Activated T-cell treated with anti-CD3 and anti-CD28 coated beads for 24 hours (primary cell): ENCODE measurements at places on chromosomes 3 and 15.
A peak's percentile ranks its signal among the peaks of the same experiment; 100 is the strongest.

GRCh38 chr15:92277776-92278175 is 115.9 kb upstream of the ST8SIA2 start:
- peak; percentile 23 for DNase-seq

- DNase-seq = no peak
Observed at GRCh38 chr15:61444585-61444984, 215.5 kb upstream of the RORA start.

GRCh38 chr15:64503197-64503596 is 42.8 kb downstream of the ZNF609 start:
- no peak for DNase-seq

GRCh38 chr3:27713435-27714145 is 8.5 kb downstream of the EOMES start:
- DNase-seq = no peak

GRCh38 chr15:89163271-89164055 is 57.9 kb downstream of the RLBP1 start:
- no peak for DNase-seq

- DNase-seq = no peak
Observed at GRCh38 chr3:65706776-65707568, 331.7 kb downstream of the MAGI1 start.

DNA sequence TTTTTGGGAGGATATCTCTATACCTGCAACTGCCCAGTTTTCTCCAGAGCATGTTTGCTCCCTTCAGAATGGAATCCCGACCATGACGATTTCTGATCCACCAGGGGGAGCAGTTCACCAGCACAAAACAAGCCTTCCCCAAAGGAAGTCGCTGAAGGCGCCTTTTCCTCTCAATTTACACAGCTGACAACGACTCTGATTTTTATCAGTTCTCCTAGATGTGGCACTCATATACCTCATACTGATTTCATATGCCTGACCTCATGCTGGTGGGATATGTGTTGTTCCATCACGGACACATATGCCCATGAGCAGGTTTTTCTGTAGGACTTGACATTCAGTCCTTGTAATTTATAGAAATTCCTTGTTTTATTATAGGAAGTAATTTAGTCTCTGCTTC is 1028.2 kb downstream of the MCTP2 start:
- peak; percentile 17 for DNase-seq

DNA sequence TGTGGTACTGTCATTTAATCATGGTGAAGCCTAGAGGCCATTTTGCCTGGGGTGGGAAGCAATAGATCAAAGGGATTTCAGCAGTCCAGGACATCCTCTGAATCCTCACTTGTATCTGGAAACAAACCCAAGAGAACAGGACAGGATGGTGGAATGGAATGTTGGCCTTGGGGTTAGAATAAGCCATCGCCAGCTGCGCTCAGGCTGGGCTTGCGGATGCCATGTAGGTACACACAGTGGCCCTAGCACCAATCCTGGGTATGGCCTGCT is 76.5 kb upstream of the ALDH1A3 start:
- DNase-seq = no peak

GRCh38 chr3:147341727-147342126 is 64.6 kb downstream of the ZIC4 start:
- no peak for DNase-seq

GRCh38 chr15:49031804-49032203 is 14.4 kb downstream of the SECISBP2L start:
- no peak for DNase-seq

DNA sequence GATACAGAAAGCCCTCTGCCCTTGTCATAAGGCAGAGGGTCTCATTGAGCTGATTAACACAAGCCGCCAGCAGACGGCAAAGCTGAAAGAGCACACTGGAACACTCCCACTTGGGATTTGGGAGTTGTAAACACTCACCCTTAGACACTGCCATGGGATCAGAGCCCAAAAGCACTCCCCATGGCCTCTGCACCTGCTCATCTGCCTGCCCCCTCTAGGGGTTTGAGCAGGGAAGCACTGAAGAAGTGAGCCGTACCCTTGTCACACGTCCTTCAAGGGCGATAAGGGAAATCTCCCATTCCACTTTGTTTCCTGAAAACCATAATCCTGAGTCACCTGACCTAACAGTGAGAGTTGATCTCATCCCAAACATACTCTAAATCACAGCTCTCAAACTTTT is 14.7 kb downstream of the FSIP1 start:
- no peak for DNase-seq

GRCh38 chr15:25879438-25879837 is 16.3 kb upstream of the ATP10A start:
- DNase-seq = no peak

GRCh38 chr3:14138878-14139655 is 14.2 kb downstream of the TMEM43 start:
- DNase-seq = no peak

DNA sequence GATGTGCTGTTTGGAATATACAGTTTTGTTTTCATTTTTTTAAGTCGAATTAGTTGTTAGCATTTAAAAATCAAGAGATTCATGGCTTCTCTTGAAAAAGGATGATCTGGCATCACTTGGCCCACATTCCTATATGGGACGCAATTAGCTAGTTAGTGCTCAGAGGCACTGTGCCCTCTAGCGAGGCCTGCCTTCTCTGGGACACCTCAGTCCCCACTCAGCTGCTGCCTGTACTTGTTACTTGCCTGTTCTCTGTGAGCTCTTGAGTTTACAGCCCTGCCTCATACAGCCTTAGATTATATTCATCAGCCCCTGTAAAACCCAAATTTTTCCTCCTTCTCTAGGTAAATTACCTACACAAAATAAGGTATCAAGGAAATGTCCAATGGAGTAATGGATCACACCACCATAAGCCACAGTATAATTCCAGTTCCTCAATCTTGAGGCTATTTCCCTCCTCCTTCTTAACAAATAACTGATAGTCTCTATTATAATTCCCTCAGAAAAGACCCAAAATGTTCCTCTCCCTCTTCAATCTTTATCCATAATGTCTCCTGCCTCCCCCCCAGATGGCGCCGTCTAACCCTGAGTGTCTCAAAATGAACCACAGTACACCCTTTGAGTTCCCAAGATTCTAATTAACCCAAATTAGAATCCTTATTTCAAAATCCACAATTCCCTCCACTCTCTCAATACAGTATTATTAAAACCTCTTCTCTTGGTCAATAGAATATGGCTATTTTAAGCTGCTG is 2.7 kb downstream of the ZMAT3 start:
- DNase-seq = no peak

DNA sequence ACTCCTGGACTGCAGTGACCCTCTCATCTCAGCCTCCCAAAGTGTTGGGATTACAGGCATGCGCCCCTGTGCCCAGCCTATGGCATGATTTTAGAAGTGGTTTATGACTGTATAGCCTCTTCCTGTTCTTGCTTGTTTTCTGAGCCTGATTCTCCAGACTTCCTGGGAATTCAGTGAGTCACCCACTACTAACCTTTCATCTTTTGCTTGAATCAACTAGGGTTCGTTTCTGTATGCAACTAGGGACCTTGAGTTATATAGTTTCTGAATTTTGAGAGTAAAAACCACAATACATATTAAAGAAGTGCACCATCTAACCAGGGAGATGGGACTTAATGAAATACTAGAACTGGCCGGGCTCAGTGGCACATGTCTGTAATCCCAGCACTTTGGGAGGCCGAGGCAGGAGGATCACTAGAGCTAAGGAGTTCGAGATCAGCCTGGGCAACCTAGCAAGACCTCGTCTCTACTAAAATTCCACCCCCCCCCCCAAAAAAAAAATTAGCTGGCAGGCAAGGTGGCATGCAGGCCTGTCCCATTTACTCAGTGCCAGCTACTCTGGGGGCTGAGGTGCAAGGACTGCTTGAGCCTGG is 76.0 kb downstream of the ZNF609 start:
- peak; percentile 11 for DNase-seq

DNA sequence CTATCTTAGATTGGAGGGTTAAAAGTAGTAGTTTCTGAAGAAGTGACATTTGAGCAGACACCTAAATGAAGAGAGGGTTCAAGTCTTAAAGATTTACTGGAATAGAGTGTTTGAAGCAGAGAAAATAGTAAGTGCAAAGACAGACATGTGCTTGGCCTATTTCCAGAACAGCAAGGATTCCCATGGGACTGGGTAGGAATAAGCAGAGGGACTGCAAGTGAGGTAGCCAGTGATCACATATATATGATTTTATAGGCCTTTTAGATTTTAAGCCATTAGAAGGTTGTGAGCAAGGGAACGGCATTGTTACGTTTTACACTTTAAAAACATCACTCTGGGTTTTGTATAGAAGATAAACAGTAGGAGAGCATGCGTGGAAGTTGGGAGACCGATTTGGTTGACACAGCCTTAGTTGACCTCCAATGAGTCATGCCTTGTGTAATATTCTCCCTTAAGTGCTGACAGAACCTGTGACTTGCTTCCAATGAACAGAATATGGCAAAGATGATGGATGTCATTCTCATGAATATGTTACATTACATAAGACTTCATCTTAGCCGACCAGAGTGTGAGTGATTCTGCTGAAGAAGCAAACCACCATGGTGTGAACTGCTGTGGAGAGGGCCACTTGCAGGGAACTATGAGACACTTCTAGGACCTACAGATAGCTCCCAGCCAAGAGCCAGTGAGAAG is 37.1 kb upstream of the SLC4A7 start:
- no peak for DNase-seq

GRCh38 chr3:172103724-172104123 is 64.3 kb downstream of the FNDC3B start:
- no peak for DNase-seq

- no peak for DNase-seq
Observed at GRCh38 chr3:159825216-159825854, 163.3 kb upstream of the IL12A start.

DNA sequence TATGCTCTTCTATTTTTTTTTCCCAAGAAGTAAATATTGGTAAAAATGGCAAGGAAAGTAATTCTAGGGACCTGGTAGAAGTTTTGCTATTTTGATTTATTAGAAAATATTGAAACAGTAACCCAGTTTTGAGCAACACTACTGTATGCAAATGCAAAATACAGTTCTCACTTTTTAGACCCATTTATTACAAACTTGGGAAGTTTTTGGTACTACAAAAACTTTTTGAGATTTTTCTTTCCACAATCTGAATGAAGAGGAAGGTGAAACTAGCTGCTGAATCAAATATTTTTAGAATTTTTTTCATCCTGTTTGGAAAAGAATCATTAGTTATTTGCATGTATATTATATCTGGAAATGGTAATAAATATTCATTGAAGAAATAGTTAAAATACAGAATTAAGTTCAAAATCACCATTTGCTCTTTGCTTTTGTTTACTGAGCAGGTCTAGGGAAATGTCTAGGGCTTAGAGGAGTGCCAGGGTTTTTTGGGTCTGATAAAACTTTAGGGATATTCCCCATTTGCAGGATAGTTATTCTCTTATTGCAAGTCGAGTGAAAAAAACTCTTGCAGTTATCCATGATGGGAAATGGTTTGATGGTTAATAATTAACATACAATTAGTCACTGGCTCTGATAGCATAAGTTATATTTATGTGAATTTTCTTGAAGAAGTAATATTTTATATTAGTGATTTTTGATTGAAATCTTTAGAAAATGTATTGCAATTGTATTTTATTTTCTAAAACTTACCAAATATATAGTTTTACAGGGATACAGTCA is 47.0 kb downstream of the TCF12 start:
- DNase-seq = no peak

- DNase-seq = no peak
Observed at GRCh38 chr15:62914461-62915079, 128.0 kb upstream of the TPM1 start.

DNA sequence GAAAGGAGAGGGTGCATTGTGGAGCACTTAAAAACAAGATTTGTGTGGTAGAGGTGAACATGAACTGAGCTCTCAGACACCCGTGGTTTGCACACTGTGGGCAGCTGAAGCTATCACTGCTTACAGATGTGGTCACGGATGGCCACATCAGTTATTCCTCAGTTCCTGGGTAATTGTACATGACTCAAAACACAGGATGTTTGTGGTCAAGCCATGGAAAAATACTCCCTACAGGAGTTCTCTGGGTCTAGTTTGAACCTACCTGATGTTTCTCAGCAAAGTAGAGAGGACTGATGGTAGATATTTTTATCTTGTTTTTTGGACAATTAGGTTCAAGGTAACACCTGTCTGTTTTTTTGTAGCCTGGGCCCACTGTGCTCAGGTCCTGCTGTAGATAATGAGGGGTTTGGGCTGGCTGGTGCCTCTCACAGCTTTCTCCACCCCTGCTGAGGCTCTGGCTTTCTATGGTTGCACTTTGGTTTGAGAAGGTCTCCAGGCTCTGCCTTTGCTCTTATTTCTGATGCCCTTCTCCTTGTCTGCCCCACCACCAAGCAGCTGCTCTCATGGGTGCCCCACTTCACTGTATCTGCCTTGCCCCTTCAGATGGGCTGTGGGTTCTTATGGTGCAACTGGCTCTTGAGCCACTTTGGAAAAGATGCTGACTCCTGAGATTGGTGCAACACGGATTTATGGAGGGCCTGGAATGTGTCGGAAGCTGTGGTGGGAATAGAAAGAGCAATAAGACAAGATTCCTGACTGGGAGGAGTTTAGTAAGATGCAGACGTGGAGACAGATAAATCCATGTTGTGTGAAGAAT is 40.1 kb downstream of the CDCP1 start:
- peak; percentile 70 for DNase-seq

DNA sequence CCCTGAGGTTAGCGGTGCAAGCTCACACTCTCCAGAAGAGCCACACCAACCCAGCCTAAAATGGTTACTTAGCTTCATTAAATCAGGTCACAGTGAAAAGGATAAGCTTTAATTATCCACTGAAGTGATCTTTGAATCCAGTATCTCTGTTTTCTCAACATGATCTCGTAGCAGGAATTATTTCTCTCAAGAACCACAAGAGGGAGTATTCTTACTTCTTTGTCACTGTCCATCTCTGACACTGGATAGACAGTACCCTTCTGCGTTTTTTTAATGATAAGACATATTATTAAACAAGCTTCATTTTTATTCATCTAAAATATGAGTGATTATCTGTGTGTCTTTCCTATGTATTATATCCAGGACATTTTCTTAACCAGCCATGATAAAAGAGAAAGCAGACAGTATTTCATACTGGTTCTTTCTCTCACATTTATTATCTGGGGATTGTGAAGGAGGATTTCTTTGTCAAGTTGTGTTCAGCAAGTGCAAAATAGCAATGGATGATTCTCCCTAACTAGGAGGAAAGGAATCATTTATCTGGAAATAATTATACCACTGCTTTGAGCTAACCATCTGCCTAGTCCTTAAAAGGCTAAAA is 105.4 kb upstream of the CCDC54 start:
- no peak for DNase-seq

- DNase-seq = no peak
Observed at GRCh38 chr15:73959801-73960200, 32.3 kb downstream of the STOML1 start.

DNA sequence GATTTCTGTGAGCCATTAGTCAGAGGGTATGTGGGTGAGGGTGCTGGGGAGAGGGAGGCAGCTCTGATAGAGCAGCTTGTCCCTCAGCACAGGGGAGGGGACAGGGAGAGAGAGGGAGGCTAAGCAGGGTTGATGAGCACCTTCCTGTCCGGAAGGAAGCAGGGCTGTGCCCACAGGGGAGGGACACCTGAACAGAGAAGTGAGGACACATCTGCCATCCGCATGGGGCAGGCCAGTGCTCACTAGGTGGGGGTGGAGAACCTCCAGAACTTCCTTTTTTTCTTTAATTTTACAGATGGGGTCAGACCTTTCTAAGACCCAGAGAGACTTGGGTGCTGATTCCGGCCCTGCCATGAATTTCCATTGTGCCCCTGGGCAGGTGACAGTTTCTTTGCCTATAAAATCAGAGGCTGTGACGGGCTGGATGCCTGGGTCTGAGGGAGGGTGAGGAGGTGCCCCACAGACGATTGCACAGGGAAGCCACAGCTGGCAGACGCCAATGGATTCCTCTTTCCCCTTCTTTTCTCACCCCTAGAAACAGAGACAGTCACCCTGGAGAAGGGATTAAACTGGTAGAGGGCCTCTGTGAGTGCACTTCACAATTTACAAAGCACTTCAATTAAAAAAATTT is 4.1 kb upstream of the TGM5 start:
- DNase-seq = no peak
